Left cardiac atrium (tissue), 4 donors: ENCODE measurements at places on chromosomes 11 and 22. TPM values are rescaled to one million over a fixed set of nuclear protein-coding genes. Genes with fewer than 3 reads are reported as not detected.

- no peak for DNase-seq
These were observed 451 bp downstream of the FHIP1B start for GRCh38 chr11:6233984-6234386.

GRCh38 chr11:113073290-113073953, 112.2 kb downstream of the NCAM1 start:
- DNase-seq, result no peak

DNA sequence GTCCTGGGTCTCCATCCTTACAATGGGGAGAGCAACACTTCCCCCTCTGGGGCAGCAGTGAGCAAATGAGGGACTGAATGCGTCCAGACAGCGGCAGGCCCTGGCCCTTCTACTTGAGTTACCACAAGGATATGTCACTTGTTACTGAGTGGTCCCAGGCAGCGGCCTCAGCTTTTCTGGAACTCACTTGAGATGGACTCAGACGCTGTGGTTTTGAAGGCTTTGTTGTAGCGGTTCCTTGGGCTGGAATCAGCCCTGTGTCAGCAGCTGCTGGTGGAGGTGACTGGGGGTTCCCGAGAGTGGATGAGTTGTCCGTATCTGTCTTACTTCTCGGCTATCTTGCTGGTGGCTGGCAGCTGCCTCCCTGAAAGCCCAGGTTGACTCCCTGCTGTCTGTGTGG, 77.0 kb downstream of the MICAL2 start:
- DNase-seq, result no peak

- DNase-seq, result peak; percentile 22
These were observed 9.5 kb downstream of the GRK2 start for GRCh38 chr11:67275606-67276409.

DNA sequence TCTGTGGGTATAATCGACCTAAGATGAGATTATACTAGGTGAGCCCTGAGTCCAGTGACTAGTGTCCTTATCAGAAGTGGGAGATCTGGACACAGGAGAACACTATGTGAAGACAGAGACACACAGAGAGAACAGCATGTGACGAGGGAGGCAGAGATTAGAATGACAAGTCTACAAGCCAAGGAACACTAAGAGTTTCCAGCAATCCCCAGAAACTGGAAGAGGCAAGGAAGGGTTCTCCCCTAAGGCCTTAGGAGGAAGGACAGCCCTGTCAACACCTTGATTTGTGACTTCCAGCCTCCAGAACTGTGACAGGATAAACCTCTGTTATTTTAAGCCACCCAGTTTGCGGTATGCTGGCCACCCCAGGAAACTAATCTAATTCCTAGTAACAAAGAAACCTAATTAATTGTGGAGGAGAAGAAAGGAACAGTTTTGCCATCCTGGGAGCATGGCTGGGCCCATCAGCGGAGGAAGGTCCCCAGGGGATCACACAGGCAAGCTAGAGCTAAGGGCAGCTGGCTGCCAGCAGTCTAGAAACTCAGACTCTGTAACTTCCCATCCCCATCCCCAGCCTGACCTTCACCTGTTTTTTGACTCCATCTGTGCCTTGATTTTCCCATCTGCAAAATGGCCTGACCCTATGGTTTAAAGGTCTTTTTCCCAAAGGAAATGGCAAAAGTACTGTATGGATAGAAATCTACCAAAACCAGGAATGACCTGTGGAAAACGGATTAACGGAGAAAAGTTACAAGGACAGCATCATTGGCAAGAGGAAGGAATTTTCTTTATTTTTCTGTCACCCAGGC, 10.3 kb upstream of the THOC5 start:
- DNase-seq, result no peak

DNA sequence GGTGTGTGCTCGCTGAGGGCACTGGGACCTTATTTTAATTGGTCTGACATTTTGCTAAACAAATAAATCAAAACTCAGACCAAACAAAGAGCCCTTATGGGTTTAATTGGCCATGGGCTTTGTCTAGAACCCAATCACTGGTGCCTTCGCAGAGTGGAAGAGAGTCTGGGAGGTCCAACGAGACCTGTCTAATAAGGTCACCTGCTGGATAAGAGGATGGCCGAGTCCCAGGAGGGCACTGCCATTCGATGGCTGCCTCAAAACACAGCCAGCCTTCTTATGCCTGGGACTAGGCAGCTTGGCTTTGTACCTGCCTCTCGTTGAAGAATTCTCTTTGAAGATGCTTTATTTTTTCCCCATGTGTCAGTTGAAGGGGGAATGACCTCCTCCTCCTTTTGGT, 171.1 kb downstream of the CEP164 start:
- no peak for DNase-seq

DNA sequence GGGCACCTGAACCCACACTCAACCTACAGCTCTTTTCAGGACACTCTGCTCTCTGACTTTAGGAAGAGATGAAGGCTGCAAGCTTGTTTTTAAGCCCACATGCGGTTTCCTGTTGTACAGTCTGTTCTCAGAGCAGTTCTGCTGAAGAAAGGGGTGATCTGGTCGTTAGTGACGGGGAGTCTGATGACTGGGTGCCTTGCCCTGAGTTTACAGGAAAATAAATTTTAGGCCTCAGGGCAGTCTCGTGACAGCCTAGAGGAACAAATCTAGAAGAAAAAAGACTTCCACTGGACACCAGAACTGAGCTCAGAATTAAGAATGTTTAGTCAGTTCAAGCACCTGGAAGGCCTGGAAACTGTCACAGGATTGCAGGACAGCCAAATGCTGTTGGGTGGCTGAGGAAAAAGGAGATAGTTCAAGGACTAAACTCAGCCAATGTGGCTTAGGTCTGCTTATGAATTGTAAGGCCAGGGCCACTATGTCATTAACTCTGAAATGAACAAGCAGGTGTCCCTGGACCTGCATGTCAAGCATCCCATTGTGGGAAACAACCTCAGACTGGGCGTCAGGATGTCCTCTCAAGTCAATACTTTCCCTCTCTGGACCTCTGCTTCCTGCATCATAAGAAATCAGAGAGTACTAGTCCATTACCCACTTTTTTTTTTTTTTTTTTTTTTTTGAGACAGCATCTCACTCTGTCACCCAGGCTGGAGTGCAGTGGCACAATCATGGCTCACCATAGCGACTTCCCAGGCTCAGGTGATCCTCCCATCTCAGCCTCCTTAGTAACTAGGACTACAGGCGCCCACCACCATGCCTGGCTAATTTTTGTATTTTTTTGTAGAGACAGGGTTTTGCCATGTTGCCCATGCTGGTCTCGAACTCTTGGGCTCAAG, 5.7 kb downstream of the PIK3IP1 start:
- DNase-seq, result no peak

- DNase-seq, result no peak
These were observed 90.5 kb downstream of the UBASH3B start for GRCh38 chr11:122746050-122746478.

- DNase-seq, result no peak
These were observed 79.6 kb upstream of the NECTIN1 start for GRCh38 chr11:119808407-119809185.

- no peak for DNase-seq
These were observed 8.5 kb upstream of the FEZ1 start for GRCh38 chr11:125504580-125504979.

DNA sequence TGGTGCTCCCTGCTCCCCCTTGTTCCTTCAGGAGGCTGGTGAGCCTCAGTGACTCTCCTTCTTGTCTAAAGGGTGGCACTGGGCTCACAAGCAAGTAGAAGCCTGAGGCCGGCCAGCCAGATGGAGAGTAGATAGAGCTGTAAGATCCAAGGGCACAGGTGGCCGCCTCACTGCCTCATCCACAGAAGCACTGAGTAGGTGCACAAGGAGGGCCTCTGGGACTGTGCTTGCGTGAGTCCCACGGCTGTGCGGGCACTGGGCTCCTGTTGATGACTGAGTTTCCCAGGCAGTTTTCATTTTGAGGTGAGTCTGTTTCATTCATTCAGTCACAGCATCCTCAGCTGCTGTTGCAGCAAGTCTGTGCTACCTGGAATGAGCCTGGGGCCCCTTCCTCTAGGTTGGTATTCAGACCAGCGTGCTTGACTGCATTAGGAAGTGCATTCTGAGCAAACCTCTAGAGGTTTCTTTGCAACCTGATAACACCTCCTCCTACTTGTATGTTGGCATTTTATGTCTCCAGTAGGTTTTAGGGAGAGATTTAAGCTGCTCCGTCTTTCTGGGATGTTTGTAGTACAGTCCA, 184.0 kb downstream of the TBC1D22A start:
- no peak for DNase-seq

- no peak for DNase-seq
These were observed 26.8 kb upstream of the TSKU start for GRCh38 chr11:76756341-76756741.

DNA sequence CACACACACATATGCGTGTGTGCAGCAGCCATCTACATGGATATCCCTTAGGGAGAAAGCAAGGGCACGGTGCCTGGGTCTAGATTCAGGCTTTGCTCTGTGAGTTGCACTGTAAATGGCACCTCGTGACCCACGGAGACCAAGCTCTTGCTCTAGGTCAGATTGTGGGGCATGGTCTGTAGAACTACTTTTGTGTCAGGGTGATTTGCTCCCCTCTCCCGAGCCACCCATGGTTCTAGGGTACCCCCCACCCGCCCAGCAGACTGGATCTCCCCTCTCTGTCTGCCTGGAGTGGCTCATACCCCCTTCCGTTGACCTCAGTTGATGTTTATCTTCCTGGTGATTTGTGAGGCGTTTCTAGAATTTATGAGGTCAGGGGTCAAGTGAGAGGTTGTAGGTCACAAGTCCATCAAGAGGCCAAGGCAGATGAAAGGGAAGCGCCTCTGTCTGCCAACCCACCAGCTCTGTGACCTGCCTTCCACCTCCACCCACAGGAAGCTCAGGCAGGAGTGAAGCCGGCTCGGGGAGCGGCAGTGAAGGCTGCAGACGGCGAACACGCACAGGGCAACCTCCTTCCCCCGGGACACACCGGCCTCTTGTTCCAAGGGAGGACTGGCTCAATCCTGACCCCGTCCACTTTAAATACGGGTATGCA, 76.2 kb upstream of the TTLL12 start:
- peak; percentile 40 for DNase-seq

DNA sequence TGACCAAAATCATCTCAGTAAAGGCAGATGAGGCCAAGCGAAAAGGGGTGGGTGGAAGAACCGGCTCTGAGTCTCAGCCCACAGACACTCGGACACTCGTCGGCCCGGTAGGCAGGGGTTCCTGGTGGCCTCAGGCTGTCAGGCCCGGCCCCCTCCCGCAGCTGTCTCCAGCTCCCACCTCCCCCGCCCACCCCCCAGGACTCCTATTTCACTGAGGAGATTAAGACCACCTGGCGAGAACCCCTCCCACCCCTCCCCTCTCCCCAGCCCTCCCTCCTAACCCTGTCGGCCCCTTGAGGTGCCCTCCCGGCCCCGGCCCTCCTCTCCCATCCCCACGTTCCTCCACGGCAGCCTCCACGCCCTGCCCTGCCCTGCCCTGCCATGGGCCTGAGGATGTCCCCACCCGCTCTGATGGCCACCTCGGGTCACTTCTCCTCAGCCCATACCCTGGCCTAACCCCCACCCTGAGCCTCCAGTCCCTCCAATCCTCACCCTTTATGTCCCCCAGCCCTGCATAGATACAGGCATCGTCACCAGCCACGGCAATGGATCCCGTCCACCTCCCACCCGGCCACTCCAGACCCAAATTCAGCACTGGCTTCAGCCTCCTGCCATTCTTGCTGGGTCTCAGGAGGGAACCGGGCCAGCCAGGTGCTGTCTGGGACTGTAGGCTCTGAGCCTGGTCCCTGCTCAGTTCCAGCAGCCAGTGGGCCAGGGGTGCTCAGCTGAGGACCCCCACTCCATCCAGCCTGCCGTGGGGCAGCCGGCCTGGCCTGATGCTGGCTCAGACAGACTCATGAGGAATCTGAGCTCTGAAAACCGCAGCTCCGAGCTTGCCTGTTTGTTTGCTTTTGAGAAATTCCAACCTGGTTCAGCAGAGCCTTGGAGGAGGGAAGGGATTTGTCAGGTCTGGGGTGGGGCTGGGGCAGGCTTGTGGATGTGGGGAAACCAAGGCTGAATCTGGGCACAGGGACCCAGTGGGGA, 9.8 kb upstream of the TBX1 start:
- DNase-seq, result no peak

- peak; percentile 43 for DNase-seq
These were observed 35.9 kb upstream of the NAV2 start for GRCh38 chr11:19676475-19677380.

DNA sequence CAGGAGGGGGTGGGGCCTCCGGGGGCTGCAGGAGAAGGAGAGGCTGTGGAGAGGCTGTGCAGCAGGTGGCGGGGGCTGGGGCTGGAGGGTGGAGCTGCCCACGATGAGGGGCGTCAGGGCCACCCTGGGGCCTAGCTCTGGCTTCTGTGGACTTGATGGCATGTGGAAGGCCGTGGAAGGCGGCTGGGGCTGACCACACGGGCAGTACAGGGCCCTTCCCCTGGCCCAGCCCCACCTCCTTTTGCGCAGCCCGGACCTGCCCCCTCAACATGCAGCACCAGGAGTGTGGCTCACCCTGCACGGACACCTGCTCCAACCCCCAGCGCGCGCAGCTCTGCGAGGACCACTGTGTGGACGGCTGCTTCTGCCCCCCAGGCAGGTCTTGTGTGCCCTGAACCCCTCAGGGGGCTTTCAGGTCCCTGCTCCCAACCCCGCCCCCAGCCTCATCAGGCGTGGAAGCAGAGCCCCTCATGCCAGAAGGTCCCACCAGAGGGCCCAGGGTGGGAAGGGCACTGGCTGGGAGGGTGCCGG, 6.1 kb downstream of the MUC5B start:
- peak; percentile 13 for DNase-seq

The THRSP gene
- total RNA-seq, result 34.6 TPM

The UCP3 gene
- 2.2 TPM for total RNA-seq

The DGKZ gene
- total RNA-seq, result 91.8 TPM

The TBX10 gene
- total RNA-seq, result not detected

The POTEH gene
- total RNA-seq, result not detected

The APLNR gene
- total RNA-seq, result 21.6 TPM

The SLC22A25 gene
- total RNA-seq, result not detected
